ENCODE measurements at places on chromosomes 5 and 9. TPM values are rescaled to one million over a fixed set of nuclear protein-coding genes. Genes with fewer than 3 reads are reported as not detected.

DNA sequence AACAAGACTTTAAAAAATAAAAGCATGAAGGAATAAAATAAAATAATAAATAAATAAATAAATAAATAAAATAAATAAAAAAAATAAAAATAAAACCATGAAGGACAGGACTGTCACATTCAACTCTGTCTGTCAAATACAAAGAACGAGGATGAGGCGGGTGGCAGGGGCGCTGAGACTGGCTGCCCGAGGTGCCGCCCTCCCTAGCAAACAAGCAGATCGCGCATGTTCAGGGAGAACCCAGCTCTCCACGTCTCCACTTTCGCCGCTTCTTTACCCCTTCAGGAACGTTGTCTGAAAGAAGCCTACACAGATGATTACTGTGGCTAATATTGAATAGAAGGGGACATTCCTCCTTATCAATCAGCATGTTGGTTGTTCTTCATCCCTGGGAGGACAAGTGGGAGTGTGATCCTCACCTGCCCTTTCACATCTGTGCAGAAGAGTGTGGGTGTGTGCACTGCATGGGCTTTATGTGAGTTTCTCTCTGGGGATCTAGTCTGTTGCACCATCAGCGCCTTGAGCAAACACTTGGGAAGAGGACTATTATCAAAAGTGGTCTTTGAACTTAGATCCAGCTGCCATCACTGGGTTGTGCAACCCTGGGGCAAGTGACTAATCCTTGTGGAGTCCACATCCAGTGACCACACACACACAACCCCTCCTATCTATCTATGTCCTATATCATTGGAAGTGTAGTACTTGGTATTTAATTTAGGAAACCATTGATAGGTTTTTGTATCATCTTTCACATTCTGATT is 399.2 kb downstream of the IRX2 start:
- DNase-seq, result no peak

Gene NUTM2F
- total RNA-seq, result not detected

GRCh38 chr9:124297915-124298645 is 40.3 kb downstream of the NEK6 start:
- no peak for DNase-seq

GRCh38 chr5:109907731-109908130 is 218.0 kb downstream of the MAN2A1 start:
- no peak for DNase-seq

- DNase-seq, result no peak
Observed at GRCh38 chr9:37626708-37627292, 24.0 kb upstream of the FRMPD1 start.

GRCh38 chr5:143133721-143134120 is 269.8 kb downstream of the NR3C1 start:
- DNase-seq, result no peak

- DNase-seq, result no peak
Observed at GRCh38 chr5:1670351-1670750, 129.3 kb downstream of the MRPL36 start.

GRCh38 chr5:117829646-117830045 is 1158.7 kb downstream of the DTWD2 start:
- no peak for DNase-seq

Data from glomerular endothelial cell (primary cell).